C1 segment of cervical spinal cord (tissue), 14 donors: ENCODE measurements at places on chromosomes 7 and 10.

DNA sequence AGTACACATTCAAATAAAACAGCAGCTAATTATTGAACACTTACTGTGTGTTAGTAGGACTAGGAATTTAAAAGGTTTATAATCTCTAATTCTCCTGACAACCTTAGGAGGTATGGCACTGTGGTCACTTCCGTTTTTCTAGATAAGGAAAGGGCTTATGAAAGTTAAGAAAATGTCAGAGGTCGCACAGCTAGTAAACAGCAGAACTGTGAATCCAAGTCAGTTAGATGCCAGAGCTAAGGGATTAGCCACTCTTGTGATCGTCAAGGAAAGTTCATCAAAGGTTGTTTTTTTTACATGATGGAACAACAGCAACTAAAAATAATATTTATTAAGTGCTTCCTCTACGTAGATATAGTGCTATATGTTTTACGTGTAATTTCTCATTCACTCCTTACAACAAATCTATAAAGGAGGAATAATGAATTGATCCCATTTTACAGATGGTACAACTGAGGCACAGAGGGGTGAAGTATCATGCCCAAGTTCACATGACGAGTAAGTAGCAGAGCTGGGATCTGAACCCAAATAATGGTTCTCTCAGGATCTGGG, 84.9 kb downstream of the NAMPT start:
- DNase-seq = no peak

DNA sequence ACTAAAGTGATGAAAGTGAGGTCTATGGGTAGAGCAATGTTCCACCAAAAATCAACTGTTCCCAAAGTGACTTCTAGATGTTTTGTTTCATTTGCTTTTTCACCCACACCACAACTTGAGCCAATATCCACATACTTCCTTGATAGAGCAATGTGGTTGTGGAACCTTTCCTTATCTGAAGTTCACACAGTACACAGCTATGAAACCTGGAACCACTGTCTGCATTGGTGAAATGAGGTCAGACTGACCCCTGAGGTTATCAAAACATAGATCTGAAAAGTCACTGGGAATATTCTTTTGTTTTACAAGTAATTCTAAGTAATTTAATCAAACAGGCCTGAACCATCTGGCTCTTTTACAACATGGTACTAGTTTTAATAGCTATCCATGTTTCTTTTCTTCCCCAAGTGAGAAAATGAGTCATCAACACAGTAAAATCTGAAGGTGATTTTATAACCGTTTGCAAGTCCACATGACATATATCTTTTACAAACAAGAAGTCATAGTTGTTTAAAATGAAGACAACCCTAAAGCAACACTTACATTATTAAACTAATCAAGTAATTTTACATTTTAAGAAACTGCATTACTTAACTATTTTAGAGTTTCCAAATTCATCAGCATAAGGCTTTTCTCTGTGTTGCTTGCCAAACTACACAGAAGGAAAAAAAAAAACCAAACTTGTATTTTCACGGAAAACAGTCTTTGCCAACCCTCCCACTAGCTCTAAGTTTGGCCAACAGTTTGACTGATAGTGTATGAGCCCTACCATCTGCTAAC, 80.3 kb downstream of the LRRC17 start:
- DNase-seq = no peak

DNA sequence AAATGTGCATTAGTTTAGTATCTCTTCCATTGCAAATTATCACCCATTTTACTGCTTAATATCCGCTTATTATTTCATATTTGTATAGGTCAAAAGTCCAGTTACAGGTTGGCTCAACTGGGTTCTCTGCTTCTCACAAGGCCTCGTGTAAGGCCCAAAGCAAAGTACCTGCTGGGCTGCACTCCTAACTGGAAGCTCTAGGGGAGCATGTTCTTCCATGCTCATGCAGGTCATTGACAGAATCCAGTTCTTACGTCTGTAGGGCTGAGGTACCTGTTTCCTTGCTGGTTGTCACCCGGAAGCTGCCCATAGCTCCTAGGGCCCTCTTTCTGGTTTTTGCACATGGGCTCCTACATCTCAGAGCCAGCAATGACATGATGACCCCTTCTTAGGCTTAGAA, 79.6 kb downstream of the RAPGEF5 start:
- no peak for DNase-seq

GRCh38 chr7:95433952-95434556, 774 bp downstream of the PON2 start:
- no peak for DNase-seq

DNA sequence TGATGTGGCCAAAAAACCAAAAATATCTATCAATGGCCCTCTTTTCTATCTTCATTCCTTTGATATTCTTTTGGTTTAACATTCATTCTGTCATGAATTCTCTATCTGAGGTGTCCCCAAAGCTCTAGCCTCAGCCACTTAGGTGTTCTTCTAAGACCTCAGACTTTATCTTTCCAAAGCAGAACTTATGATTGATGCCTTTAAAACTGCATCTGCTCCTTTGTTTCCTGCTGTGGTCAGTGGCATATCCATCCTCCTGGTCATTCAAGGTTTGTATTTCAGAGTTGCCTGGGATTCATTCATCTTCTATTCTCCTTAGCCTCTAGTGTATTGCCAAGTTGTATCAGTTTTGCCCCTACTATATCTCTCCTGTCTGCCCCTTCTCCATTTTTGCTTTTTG, 30.6 kb downstream of the FHIP2A start:
- no peak for DNase-seq

DNA sequence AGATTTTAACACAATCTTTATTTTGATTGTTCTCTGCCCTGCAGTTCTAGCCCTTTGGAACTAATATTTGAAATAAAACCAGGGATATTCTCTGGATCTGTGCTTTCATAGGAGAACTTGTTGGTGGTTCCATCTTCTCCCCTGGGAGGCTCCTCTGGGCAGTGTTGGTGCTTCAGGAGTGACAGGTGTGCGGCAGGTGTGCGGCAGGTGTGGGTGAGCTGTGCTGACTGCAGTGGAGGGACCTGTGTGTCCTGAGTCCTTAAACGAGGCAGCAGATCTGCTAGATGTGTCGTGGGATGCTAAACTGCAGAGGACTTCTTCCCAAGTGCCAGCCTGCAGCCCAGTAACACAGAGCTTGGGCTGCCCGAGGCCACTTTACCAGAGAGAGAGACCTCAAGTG, 98.4 kb downstream of the LYZL1 start:
- no peak for DNase-seq

DNA sequence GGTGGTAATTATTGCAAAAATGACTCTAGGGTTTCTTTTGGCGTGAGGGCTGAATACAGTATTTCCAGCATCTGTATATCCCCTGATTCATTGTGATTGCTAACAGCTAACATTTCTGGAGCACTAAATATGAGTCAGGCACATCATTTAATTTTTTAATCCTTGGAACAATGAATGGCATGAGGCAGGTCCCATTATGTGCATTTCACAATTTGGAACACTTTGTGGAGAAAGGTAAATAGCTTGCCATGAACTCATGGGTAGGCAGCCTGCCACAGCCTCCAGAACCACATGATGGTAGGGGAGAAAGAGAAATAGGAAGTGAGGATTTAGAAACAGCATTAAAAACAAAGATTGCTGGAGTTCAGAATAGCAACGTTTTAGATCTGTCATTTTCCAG, 1.7 kb downstream of the NPTX2 start:
- no peak for DNase-seq

- no peak for DNase-seq
Observed at GRCh38 chr10:58818900-58819299, 306.2 kb downstream of the BICC1 start.

GRCh38 chr7:128809363-128809762, 17.6 kb downstream of the CCDC136 start:
- no peak for DNase-seq

- no peak for DNase-seq
Observed at GRCh38 chr7:102891693-102892261, 21.0 kb upstream of the LRRC17 start.

- DNase-seq = no peak
Observed at GRCh38 chr7:19401461-19401860, 256.2 kb upstream of the FERD3L start.

- DNase-seq = no peak
Observed at GRCh38 chr10:132617737-132618052, 80.1 kb downstream of the INPP5A start.

DNA sequence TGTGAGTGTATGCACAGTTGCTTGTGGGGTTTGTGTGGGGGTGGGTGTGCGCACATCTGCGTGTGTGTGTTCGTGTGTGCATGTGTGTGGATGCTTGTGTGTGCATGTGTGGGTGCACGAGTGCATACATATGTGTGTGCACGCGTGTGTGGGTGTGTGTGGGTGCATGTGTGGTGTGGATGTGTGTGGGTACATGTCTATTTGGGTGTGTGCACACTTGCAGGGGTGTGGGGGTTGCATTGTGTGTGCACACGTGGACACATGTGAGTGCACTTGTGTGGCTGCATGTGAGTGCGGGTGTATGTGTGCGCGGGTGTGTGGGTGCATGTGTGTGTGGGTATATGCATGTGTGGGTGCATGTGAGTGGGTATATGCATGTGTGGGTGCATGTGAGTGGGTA, 73.7 kb downstream of the NKX6-2 start:
- no peak for DNase-seq

DNA sequence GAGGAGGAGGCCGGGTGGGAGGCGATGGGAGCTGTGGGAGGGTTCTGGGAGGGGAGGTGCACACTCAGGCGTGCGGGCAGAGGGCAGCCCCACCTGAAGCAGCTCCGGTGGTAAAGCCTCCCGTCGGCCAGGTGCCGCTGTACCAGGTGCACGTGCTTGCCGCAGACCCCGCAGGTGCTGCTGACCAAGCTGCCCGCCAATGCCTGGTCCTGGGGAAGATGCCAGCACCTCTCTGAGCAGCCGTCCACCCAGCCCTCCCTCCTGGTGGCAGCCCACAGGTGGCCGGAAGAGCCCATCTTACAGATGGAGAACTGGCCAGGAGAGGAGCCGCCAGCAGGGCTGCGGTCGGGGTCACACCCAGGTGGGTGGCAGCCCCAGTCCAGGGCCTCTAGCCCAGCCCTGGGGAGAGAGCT, 12.6 kb downstream of the MICALL2 start:
- DNase-seq = no peak

GRCh38 chr7:95723583-95724180, 48.7 kb upstream of the DYNC1I1 start:
- DNase-seq = no peak

DNA sequence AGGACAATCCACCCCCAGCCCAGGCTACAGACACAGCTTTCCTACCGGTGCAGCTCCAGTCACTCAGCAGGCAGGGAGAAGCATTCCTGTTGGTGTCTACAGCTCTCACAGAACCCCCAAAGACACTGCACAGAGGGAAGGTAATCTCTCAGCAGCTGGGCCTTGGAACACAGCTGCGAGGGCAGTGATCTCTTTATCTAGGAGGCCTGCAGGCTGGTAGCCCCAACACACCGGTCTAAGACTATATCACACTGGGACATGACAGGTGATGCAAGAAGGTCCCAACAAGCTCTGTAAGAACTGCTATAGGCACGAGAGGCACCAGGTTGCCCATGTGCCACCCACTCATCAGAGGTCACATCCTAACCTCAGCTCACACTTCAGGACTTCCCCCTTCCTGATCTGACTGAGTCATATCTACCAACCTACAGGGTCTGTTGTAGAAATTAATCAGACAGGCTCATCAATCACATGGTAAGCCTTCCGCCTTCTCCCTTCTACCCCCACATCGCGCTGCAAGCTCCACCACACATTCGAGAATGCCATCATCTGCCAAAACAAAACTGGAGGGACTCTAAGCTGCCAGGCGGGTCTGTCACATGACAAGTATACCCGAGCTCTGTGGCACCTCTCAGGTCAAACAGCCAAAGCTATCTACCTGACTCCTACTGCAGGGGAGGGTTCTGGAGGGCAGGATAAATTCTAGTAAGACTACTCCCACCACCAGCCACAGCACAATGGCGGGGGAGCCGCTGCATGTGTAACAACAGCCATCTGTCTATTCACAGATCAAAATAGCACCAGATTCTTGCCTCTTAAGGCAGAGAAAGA, 26.1 kb downstream of the FAM53B start:
- no peak for DNase-seq

DNA sequence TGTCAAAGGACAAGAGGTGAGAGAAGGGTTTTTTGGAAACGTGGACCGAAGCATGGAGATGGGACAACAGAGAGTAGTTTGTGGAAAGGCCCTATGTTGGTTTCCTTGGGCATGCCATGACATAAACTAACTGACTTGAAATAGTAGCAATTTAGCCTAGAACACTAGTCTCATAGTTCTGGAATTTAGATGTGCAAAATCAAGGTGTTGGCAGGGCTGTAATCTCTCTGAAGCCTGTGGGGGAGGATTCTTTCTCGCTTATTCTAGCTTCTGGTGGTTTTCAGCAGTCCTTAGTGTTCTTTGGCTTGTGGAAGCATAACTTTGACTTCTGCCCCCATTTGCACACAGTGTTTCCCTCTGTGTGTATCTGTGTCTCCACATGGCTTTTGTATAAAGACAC, 283.4 kb downstream of the GFRA1 start:
- no peak for DNase-seq

GRCh38 chr10:73925539-73925938, 14.6 kb downstream of the PLAU start:
- no peak for DNase-seq

GRCh38 chr7:150356265-150356897, 12.2 kb upstream of the REPIN1 start:
- no peak for DNase-seq

- DNase-seq = no peak
Observed at GRCh38 chr10:11379771-11380170, 231.7 kb downstream of the USP6NL start.

GRCh38 chr10:116208956-116209567, 63.9 kb downstream of the GFRA1 start:
- DNase-seq = no peak

GRCh38 chr7:117480978-117481377, 1.2 kb downstream of the CFTR start:
- no peak for DNase-seq

DNA sequence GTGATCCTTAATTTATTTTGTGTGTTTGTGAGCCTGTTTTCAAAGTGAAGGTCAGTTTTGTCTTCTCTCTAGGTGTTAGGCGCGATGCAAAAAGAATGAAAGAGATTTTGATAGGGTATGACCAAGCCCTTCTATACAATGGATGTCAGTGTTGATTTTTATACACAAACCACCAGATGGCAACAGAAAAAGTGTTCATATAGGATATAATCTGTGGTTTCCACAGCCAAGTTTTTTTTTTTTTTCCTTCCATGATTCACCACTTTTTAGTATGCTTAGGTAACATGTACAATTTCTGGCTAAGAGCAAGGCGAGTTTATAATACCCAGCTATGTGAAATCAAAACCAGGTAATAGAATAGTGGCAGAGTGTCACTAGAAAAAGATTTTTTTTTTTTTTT, 8.1 kb downstream of the SDK1 start:
- DNase-seq = no peak

DNA sequence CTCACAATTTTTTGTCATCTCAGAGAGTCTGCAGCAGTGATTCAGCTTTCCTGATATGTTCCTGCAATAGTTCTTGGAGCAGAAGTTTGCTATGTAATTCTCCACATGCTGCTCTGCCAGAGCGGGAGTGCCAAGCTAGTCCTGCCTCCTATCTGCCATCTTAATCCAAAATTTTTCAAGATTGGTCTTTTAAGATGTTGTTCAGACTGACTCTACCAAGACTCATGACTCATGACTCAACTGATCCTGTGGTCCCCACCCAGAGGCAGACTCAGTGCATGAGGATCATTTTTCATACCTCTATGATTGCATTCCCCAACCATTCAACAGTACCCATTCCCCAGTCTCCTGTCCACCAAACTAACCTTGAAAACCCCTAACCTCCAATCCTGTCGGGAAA, 470.8 kb downstream of the INHBA start:
- DNase-seq = no peak

- no peak for DNase-seq
Observed at GRCh38 chr7:123051916-123052315, 56.4 kb upstream of the TAS2R16 start.

GRCh38 chr7:574661-575395, 55.2 kb upstream of the PDGFA start:
- DNase-seq = no peak
